ENCODE measurements at places on chromosomes 1 and 21.
A peak's percentile ranks its signal among the peaks of the same experiment; 100 is the strongest.

- DNase-seq = no peak
Observed at GRCh38 chr1:20712215-20712577, 5.6 kb downstream of the KIF17 start.

GRCh38 chr1:81876901-81877733 is 76.4 kb downstream of the ADGRL2 start:
- DNase-seq = peak; percentile 67

DNA sequence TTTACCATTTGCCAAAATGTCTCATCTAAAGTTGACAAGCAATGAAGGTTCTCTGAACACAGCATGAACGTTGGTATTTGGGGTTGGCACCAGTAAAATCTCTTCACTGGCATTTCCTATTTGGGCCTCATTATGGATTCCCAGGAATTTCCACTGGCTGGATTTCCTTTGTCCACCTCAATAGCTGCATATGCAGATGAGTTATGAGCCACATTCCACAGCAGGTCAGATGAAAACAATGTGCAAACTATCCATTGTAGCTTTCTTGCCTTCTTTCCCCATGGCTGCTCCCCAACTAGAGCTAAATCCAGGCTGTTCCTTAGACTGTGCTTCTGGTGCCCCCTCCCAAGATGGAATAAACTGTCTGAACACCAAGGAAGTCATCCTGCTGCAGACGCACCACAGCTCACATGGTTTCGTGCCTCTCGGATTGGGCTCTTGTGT is 168.1 kb upstream of the FGGY start:
- no peak for DNase-seq

GRCh38 chr1:235052067-235053008 is 76.3 kb downstream of the TOMM20 start:
- no peak for DNase-seq

DNA sequence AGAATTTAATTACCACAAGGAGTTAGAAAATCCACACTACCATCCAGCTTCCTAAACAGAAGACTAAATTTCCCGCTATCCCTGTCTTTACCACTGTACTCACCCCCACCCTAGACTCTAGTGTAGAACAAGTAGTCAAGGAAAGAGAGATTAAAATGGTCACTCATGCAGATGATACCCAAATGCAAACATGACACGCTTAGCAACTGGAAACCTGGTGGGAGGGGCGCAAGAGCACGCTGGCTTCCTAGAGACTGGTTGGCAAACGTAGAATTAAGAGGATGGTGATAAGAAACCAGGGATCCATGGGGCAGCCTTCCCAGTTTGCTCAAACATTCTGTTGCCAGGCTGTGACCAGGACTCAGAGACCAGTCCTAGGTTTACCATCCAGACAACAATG is 9.9 kb upstream of the LDLRAD1 start:
- no peak for DNase-seq

GRCh38 chr1:183831311-183831710 is 26.4 kb downstream of the RGL1 start:
- no peak for DNase-seq

DNA sequence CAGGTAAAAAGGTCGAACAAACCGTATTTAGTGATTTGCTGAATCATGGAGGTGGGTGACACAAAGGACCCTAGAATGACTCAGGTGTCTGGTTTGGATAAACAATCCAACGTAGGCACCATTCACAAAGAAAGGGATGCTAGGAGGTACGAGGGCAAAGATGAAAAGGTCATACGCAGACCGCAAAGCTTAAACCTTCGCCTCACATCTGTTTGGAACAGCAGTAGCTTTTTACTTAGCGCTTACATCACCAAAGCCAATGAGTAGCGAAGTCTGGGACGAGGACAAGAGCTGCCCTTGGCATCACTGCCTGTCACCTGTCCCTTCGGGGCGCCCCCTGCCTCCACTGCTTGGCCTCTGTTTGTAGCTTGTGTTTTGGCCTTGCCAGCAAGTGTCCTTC is 350.2 kb downstream of the SMYD3 start:
- DNase-seq = no peak

DNA sequence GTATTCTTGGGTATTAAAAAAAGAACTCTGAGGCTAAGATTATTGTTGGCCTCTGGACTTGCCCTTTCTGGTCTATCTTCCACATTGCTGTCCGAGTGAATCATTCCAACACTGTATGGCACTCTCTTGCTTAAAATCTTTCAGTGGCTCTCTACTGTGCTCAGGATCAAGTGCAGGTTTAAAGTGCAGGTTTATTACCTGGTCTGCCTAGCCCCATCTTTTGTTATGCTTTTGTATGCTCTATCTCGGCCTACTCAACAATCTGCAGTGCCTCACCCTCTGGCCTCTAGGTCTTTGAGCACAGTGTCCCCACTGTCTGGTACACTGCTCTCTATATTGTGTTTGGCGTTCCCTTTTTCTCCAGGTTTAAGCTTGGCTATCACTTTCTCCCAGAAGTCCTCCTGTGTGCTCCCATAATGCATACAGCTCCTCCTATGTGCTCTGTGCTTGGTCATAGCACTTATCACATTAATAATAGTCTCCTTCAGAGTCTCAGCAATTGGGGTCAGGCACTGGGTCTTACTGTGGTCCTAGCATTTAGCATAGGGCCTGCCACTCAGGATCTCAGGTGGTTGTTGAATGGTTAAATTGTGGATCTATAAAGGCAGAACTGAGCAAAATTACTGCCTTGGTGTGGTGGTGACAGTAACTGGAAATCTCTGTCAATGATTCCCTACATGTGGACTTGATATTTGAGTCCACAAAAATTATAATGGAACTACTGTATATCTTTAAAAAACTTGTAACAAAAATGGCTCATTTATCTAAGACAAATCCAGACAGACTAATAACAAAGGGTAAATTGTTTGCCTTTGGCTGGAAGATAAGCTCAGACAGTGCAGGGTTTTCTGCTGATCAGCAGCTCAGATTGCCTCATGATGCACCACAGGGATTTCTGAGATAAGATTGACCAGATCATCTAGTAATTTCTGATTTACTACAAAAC is 10.6 kb upstream of the LDLRAD1 start:
- DNase-seq = peak; percentile 58

GRCh38 chr1:11412141-11412540 is 66.8 kb upstream of the DISP3 start:
- no peak for DNase-seq

DNA sequence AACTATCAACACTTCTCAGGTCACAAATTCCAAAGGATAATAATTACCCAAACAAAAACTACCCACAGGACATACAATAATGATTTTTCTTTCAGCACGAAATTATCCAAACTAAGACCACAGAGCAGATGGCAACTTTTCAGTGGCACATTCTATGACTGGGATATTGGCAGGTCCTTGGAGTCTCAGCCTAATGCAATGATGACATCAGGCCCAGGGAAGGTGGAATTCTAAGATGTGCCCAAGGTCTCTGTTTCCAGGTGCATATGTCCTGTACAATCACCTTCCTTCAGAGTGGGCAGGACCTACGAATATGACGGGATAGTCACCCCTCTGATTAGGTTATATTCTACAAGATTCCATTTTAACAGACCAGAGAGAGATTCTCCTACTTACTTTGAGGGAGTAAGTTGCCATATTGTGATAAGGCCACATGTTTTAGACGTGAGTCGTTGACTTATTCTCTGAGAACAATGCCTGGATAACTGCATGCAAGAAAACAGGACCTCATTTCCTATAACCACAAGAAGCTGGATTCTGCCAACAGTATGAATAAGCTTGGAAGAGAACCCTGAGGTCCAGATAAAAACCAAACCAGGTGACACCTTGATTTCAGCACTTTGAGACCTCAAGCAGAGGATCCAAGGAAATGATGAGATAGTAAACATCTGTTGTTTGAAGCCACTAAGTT is 69.9 kb downstream of the ZC3H11B start:
- DNase-seq = peak; percentile 62

DNA sequence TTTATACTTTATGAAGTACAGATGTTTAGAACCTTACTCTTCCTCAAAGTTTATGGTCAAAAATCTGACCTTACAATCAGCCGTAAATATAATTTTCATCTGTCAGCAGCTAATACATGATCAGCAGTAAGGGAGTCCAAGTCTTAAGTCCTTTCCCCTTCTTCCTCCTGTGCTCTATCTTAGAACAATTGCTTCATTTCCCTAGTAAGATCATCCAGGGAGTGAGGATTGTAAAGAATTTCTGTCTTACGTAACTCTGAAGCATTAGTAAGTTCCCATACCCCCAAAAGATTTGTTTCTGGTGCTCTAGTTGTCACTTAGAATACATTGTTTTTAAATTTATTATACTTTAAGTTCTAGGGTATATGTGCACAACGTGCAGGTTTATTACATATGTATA is 2.1 kb downstream of the SETDB1 start:
- DNase-seq = peak; percentile 69

DNA sequence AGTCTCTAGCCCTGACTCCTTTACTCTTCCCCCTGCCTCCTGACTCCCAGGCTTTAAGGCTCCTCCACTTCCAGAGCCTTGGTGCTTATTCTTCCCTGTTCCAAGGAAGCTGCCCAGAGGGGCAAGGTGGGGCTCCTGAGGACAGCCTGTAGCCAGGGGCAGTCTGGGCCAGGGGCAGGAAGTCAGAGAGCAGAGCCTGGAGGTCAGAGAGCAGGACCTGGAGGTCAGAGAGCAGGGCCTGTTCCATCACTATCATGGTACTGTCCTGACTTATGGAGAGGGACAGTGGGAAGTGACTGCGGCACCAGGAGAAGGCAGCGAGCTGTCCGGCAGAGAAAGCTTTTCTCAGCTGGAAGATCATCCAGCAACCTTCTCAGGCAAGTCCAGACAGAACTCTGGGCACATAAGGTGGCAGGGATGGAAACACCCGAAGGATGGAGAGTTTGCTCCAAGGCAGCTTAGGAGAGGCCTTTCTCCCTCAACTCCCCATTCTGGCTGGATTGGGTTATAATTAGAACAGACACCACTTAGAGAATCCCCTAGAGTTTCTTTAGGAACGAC is 25.0 kb downstream of the PLXNA2 start:
- DNase-seq = no peak

DNA sequence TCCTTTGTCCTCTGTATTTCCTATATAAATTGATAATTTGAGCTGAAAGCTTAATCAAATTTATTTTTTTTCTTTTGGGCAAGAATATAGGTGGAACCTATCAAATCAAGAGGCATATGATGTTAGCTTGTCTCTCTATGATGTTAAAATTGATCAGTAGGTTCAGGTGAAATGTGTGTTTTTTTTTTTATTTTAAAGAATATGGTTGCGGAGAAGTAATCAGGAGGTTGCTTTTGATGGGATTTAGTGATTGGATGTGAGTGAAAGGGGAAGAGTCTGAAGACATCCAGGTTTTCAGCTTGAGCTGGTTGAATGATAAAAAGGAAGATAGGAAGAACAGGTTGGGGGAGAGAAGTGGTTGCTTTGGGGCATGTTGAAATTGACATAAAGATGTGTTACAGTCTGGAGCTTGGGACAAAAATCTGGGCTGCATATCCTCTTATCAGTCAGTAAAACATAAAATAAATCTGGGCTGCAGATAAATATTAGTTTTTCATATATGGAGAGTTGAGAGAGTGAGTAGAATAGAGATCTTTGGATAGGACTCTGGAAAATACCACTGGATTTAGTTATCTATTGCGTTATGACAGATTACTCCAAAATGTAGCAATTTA is 5.1 kb downstream of the OSBPL9 start:
- no peak for DNase-seq

- DNase-seq = peak; percentile 77
Observed at GRCh38 chr1:153805042-153805745, 30.0 kb downstream of the SLC27A3 start.

DNA sequence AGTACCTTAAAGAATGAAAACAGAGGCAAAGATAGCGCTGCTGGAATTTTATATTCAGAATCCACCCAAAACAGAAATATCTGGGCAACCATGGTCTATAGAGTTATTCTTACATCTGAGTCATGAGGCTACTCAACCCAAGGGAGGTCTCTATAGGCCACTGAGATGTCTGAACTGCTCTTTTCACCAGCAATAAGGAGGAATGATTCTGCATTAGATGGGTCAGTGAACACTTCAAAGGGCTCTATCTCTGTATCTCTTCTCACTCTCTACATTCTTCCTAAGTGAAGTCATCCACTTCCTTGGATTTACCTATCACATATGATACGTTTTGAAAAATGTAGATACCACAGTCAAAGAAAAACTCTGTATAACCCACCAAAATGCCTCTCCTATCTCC is 90.2 kb upstream of the NGF start:
- DNase-seq = peak; percentile 26

GRCh38 chr1:158354255-158354654 is 561 bp downstream of the CD1E start:
- DNase-seq = no peak

DNA sequence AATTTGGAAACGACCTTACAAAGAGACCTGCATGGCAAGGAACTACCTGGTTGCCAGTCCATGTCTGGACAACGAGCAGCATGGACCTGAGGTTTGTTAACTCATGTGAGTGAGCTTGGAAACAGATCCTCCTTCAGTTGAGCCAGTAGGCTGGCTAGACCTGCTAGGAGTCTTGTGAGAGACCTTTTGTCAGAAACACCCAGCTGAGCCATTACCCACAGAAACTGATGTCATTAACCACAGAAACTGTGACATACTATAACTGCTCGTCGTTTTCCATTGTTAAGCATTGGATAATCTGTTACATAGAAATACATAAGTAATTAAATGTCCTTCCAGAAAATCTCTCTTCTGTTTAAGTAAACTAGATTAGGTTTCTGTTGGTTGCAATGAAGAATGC is 211.1 kb upstream of the C21orf91 start:
- DNase-seq = no peak

DNA sequence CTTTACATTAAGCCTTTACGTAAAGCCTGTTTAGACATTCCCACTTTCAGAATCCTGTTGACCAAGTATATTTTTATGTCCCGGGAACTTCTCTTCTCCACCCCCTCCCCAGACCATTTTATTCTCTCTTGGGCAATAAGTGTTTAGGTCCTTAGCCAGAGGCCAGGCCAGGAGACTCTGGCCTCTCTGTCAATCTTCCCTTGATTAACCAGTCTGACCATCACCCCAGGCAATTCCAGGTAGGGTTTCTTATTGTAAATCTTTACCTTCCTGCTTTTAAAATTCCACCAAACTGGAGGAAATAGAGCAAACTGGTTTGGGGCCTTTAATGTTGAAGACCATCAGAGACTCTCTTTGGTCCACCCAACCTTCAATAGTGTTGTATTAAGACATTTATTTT is 12.2 kb upstream of the IFI6 start:
- no peak for DNase-seq

DNA sequence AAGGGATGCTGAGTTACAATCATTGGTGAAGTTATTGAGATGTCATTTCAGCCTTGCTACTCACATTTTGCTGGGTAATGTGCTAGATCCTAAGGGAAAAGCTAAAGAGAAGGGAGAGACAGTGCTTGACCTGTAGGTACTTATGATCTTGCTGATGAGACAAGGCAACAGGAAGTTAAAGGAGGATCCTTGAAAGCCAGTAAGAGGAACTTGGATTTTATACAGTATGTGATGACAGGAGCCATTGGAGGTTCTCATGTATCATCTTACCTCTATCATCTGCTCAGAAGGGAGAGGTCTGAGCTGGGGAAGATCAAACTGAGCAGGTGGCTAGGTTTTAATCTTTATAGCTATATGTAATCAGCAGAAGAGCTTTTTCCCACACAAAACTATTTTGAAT is 6.3 kb downstream of the APOBEC4 start:
- DNase-seq = no peak

All from iris pigment epithelial cell (primary cell).